ENCODE measurements at places on chromosomes 4 and X. TPM values are rescaled to one million over a fixed set of nuclear protein-coding genes. Genes with fewer than 3 reads are reported as not detected.
A peak's percentile ranks its signal among the peaks of the same experiment; 100 is the strongest.

- DNase-seq = no peak
Measured at GRCh38 chr4:148094149-148094548, 348.1 kb downstream of the NR3C2 start.

SPATA18 gene
- total RNA-seq = 33.4 TPM

GRCh38 chr4:92962831-92963230, 659.1 kb downstream of the GRID2 start:
- DNase-seq = no peak

DNA sequence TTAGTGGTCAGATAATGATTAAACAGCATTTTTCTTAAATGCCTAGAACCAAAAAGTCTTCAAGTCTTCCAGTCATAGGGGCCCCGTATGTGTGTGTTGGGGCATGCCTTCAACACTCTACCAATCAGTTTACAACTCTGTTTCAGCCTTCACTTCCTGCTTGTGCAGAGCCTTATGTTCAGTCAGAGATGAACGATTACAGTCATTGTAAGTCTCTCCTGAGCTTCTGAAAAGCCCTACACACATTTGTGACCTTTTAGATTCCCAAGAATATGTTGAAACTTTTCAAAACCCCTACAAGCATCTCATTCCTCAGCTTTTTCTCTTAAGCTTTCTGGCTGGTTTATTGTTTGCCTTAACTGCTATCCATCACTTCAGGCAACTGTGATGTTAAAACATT, 591.2 kb downstream of the ZNF674 start:
- DNase-seq = no peak

MAGEB2 gene
- not detected for total RNA-seq

EXOC1L gene
- not detected for total RNA-seq

DNA sequence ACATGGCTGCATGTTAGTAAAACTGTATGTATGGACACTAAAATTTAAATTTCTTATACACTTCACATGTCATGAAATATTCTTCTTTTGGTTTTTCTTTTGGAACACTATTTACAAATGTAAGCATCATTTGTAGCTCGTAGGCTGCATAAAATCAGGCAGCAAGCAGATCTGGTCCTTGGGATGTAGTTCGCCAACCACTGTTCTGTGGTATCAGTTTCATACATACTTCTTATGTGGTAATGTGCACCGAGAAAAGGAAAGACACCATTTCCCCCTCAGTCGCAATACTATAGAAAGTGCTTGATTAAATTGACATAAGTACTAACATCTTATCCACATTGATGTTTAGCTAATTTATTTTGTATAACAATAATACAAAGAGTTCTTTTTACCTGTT, 274.4 kb upstream of the VCX start:
- no peak for DNase-seq

DNA sequence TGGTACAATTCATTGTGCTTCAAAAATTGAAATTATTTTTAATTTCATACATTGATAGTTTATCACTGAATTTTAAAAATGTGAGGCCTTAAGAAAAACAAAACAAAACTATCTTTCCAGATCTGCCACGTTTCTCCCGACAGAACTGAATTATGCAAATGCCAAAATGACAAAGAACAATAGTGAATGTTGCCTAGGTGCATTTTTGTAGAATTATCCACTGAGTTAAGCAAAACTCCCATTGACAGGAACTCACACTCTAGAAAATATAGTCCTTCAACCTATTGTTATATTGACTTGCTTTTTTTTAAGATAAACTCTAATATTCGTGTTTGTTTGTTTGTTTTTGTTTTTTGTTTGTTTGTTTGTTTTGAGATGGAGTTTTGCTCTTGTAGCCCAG, 6.5 kb downstream of the PCGF3 start:
- DNase-seq = no peak

NUP62CL gene
- 6.5 TPM for total RNA-seq

SMIM43 gene
- total RNA-seq = 18.2 TPM

EREG gene
- total RNA-seq = 0.31 TPM

DNA sequence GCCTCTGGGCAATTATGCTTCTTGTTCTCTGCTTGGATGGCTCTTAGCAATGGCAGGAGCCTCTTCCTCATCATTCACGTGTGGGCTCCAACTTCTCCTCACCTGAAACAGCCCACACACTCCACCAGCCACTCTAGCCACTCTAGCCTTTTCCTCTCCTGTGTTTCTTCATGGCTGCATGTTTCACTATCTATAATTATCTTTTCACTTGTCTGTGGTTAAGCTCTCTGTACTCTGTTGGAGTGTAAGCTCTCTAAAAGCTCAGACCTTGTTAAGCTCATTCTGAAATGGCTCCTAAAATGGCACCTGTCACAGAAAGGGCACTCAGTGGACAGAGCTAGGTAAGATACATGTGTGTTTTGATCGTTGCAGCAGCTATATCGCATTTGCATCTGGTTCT, 80.0 kb downstream of the SH3KBP1 start:
- DNase-seq = no peak

FGG gene
- total RNA-seq = 172 TPM

- DNase-seq = no peak
Measured at GRCh38 chr4:88674979-88675378, 22.6 kb downstream of the NAP1L5 start.

DNA sequence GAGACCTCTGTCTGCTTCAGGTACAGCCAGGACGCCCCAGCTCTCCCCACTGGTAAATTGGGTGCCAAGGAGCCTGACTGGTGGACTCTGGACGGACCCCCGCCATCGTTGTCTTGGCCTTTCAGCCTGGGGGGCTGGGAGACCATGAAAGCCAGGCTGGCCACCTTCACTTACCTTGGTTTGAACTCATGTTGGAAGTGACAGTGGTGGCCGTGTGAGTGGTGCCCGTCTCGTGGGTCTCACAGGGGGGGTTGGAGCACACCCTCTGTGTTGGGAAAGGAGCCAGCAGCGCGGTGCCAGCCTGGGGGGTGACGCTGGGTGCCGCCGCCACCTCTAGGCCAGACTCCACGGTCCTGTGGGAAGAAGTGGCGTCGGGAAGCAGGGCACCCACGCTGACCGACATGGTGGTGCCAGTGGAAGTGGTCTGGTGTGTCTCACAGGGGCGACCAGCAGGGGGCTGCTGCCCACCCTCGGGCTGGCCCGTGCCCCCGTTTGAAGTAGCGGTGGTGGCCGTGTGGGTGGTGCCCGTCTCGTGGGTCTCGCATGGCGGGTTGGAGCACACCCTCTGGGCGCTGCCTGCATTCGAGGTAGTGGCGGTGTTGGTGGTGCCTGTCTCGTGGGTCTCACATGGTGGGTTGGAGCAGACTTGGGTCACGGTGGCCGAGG, 9.6 kb upstream of the RENBP start:
- DNase-seq = no peak

GRCh38 chr4:128427832-128428366, 140.3 kb upstream of the PGRMC2 start:
- DNase-seq = peak; percentile 29

- DNase-seq = no peak
Measured at GRCh38 chr4:175873707-175874106, 61.6 kb upstream of the GPM6A start.

DNA sequence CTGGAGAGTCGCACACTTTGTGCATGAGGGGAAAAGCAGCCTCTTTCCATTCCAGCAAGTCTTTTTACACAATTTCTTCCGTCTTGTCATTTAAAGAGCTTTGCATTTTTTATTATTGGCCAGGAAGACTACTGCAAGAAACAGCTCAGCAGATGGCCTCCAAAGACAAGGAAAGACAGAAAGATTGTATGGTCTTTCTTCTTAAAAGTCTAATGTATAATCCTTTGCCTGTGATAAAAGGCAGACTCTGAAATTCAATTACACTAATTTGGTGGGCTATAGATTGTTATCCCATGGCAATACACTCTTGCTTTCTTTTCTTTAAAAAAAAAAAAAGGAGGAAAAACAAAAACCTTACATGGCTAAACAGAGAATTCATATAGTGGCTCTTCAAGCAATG, 5.9 kb downstream of the CAPN6 start:
- no peak for DNase-seq

NEIL3 gene
- 2.0 TPM for total RNA-seq

GRCh38 chrX:8632924-8633323, 99.0 kb downstream of the ANOS1 start:
- no peak for DNase-seq

DNA sequence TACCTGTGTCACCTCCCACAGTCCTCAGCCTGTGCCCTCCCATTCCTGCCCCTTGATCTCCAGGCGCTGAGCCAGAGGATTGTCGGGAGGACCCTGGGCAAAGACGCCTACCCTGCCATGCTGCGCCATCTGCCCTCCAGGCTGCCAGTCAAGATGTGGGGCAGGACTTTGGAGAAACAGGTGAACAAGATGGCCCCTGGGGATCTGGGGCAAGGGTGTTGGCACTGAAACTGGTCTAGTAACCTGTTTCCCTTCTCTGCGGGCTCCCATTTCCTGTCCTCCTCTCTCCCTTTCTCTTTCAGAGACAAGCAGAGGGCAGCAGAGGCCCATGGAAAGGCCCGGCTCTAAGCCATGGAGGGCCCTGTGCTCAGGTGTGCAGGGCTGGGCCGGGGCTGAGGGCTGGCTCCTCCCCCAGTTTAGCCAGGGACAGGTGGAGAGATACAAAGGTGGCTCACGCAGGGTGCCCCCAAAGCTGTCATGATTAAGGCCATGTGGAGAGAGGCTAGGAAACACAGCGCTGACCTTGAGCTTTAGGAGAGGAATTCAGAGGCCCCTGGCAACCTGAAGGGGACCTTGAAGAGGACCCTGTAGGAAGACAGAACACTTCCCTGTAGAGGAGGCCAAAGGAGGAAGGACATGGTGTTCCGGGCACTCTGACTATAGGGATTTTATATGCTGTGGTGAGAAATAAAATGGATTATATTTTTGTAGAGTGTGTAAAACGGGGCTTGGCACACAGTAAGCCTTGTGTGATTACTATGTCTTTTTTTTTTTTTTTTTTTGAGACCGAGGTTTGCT, at the start of gene GLOD5:
TSS of gene GLOD5 (plus strand) at position 74 of the 798 bp plus-strand sequence. CDS start at position 118, 44 bp downstream.
- DNase-seq = peak; percentile 56

DNA sequence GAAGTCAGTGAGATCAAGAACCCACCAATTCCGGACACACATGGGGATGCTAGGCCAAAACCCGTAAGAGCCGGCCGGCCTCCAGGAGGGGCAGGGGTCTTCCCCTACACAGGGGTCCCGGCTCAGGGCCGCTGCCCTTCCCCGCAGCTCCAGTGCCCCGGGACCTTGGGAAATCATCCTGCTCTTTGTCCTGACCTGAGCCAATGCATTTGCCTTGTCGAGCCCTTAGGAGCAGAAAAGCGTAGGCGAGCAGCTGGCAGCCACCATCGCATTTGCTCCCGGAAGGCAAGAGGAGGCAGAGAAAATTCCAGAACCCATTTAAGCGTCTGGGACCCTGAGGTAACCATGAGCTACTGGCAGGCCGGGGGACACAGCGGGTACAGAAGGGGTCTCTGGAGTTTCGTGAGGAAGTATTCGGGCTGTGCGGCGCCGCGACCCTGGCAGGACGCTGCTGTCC, 7.4 kb upstream of the TNIP2 start:
- no peak for DNase-seq

PRSS12 gene
- total RNA-seq = 12.4 TPM

ADH7 gene
- total RNA-seq = 5.4 TPM

- no peak for DNase-seq
Measured at GRCh38 chr4:181582595-181582994, 660.6 kb upstream of the TENM3 start.

MAMLD1 gene
- 6.7 TPM for total RNA-seq

DNA sequence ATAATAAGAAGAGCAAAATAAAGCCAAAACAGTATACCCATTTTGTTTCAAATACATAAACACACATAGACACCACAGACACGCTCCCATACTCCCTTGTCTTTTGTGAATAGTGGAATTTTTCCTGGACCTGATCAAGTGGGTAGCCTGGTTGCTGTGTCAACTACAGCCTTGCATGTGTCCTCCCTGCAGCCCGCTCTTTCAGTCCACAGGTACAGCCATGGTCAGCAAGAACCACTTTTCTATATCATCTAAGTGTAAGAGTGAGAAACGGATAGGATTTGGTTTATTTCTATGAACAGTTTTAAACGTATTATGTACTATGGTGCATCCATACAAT, 9.8 kb downstream of the PWWP3B start:
- DNase-seq = no peak

GRCh38 chr4:125352521-125352920, 37.8 kb downstream of the FAT4 start:
- no peak for DNase-seq

DNA sequence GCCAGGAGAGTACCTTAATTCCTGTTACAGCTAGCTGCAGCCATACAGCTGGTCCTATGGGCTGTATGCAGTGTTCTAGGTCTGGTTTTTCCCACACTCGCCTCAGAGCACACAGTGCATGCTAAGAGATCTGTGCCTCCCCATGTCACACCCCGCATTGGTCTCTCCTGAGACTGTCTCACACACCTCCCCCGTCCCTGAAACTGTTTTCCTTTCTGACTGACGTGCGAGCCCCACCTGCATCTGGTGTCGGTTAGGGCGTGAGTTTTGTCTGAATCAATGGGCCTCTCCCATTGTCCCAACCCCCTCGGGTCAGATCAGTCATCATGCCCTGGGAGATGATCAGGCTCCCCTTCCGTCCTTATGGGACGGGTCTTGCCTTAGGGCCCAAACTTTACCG, 3.4 kb upstream of the UGT8 start:
- no peak for DNase-seq

- no peak for DNase-seq
Measured at GRCh38 chr4:58514299-58514698, 1404.1 kb upstream of the IGFBP7 start.

GRCh38 chr4:89410687-89411086, 103.1 kb upstream of the GPRIN3 start:
- DNase-seq = no peak

RCHY1 gene
- 35.9 TPM for total RNA-seq

DNA sequence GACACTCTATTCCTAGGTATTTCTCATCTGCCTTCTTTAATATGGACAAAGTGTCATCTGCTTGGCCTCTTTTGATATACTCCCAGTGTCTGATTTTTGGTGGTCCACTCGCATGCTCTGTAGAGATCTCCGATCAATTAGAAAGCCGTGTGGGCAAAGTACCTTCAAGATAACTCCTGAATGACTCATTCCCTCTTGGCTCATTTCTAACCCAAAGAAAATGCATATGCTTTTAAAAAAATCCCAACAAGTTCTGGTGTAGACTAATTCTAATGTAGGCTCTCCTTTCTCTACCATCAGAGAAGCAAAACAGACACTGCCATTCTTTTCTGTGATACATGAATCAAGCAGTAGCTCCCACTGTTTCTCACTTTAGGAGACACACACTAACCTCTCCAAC, 714.9 kb upstream of the ADGRL3 start:
- no peak for DNase-seq

All from lung (tissue), 17 donors.